Esophagus squamous epithelium (tissue), 5 donors: ENCODE measurements at places on chromosomes 12 and 14.

DNA sequence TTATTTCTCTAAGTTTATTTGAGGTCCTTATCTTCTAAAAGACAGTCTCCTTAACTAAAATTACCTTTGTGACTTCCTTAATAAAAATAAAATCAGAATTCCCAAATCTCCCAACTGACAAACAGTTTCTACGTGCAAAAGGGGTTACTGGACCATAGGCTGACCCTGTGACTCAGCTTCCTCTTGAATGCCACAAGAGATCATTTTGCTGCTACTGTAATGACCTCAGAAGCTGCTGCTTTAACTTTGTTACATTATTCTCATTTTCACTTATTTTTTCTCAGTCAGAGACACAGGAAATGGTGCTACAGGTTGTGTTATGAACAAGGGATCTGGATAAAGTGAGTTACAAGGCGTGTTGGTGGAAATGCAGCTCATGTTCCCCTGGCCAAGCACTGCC lies 132.2 kb upstream of the TMTC2 start:
- no peak for DNase-seq

DNA sequence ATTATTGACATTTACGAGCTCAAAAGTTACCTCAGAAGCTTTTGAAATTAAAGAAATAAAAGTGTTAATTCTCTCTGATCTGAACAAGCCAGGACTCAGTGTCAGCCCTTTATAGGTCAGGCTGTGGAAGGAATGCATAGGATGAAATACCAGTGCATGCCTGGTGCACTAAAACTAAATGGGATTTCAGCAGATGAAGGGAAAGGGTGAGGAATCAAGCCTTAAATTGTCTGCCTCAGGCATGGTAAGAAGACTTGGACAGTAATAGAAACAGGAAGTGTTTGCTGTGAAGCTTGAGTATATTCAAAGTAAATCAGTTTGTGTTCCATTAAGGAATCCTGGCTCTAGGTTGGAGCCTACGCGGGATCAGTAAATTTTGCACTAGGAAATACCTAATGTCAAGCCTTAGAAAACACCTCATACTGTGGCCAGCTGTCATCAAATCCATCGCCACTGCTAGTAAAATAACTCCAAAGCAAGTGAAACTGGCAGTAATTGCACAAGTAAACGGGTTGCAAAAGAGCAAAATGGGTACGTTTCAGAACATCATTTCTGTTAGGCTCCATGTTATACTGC lies 76.3 kb downstream of the PDE3A start:
- no peak for DNase-seq

- DNase-seq = no peak
These were observed 14.8 kb downstream of the IRAK3 start for GRCh38 chr12:66203820-66204219.

GRCh38 chr12:124107351-124107750 lies 134.3 kb downstream of the ZNF664 start:
- no peak for DNase-seq

- no peak for DNase-seq
These were observed 48.8 kb downstream of the STXBP6 start for GRCh38 chr14:25001156-25001555.

DNA sequence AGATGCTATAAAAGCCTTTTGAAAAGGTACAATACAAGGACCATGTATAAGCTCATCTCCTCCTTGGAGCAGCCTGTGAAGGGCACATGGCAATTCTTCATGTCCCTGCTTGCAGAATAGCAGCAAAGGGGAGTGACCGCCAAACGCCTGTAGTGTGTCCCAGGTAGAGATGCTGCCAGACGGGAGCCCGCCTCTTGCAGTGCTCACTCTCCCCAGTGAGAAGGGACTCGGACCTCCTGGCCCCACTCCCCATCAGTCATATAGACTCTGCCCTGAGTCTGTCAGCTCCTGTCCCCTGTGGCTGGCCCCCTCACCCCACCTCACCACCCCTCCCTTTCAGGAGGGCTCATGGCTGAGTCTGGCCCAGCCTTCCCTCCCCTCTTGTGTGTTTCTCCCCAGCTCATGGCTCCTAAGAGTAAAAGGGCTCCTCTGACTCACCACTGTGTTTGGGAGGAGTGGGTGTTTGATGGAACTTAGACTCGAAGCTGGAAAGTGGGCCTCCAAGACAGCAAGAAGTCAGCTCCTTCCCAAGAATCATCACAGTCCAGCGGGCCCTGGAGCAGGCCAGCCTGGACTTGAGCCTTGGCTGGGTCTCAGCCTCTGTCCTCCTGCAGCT lies 40.9 kb downstream of the DEGS2 start:
- no peak for DNase-seq

GRCh38 chr14:46399049-46399448 lies 252.5 kb downstream of the RPL10L start:
- no peak for DNase-seq

- no peak for DNase-seq
These were observed 5.7 kb downstream of the NAP1L1 start for GRCh38 chr12:76078748-76079147.
